GM06990 (cell line): ENCODE measurements at places on chromosomes 3 and 15.

DNA sequence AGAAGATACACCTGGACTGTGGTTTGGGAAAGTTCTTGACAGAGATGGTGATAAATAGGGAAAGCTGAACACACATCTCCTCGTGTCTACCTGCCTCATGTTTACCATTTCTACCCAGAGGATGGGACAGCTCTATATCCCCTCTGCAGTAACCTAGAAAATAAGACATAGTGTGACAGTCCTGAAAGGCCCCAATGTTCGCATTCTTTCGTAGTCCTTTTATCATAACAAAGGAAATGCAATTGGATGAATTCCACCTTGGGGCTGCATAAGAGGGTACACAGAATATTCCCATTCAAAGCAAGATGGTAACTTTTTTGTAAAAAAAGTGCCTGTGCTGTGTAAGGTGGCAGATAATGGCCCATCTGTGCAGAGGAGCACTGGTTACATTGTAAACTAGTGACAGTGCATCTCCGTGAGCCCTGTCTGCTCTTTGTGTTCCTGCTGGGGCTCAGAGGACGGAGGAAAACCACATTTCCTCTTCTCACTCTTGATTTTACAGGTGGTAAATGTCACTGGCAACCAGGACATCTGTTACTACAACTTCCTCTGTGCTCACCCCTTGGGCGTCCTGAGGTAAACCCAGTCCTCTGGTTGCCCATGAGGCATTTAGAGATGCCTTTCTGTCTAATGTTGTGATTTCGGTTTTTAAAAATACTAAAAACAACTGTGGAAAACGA lies 74.3 kb downstream of the SIDT1 start:
- peak; percentile 41 for DNase-seq

DNA sequence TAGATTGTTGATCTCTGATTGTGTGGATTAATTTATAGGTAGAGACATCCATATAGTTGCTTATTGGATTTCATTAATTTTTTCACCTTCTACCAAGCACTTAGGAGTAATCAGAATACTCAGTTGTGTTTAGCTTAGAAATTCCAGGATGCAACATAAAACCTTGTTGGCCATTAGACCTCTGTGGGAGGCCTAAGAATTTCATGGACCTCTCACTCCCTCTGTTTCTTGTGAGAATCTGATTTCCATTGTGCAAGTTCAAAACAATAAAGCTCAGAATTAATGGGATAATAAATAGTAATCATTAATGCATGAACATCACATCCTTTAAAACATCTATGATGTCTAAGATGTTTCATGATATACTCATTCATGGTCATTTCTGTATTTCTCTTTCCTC lies 332.4 kb downstream of the GRM7 start:
- no peak for DNase-seq

GRCh38 chr15:63576441-63576840 lies 20.7 kb upstream of the FBXL22 start:
- no peak for DNase-seq

GRCh38 chr3:50609071-50609762 lies 2.4 kb downstream of the CISH start:
- no peak for DNase-seq

DNA sequence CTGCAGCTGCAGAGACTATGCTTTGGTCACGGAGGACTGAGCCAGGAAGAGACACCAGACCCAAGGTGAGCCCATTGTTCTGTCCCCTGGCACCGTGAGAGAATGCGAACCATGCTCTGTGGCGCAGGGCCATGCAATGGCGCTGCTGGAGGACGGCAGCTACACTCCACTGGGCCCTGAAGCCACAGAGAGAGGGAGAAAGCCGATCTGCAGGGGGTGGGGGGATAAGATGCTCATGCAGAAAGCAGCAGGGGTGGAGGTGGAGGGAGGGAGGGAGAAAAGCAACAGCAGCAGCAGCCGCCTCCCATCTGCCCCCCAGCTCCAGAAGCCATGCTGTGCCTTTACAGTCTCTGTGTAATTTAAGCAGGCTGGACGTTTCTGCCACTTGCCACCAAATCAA lies 5.3 kb downstream of the BDH1 start:
- DNase-seq: no peak

DNA sequence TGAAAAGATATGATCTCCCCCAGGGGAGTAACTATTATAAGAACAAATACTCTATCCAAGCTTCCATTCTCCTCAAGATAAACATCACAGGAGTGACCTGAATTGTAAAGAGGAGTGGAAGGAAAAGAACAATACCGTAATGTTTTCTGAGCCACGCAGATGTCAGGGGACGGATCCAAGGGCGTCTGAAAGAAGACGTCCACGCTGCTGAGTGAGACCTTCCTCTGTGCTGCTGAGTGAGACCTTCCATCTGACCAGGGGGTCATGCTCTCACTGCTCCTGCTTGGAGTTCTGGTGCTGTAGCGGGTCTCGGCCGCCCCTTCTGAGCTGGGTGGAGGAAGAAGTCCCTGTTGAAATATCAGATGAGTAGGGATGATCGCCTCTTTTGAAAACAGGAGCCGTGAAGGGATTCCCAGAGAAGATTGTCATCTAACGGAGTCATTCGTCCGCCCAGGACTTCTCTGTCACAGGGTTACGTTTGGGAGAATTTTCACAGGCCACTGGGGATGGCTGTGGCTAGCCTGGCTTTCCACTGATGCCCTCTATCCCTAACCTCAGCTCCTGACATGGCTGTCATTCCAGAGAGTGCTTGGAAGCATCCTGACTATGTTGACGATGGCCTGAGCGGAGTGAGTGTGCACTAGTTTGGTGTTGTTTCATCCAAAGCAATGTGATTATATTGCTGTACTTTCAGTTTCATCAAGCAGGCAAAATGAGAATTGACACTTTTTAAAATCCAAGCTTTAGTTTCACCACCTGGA lies 184.9 kb downstream of the APBA2 start:
- no peak for DNase-seq
